ENCODE measurements at places on chromosomes 7 and 10. TPM values are rescaled to one million over a fixed set of nuclear protein-coding genes. Genes with fewer than 3 reads are reported as not detected.

DNA sequence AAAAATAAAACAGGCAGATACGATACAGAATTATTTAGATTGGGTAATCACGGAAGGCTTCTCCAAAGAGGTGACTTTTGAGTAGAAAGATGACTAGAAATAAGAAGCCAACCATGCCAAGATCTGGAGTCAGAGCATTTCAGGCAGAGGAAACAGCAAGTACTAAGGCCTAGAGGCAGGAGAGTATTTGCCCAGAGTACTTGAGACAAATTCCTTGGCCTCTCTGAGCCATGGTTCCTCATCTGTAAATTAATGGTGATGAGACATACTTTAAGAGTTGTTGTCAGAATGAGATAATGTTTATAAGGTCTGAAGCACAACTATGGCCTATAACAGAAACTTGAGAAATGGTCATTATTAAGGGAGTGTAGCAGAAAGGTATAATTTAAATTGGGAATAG is 15.8 kb upstream of the GPR37 start:
- no peak for DNase-seq

The PRRT4 gene
- total RNA-seq = 1.3 TPM

GRCh38 chr10:52066383-52066782 is 247.7 kb upstream of the DKK1 start:
- no peak for DNase-seq

DNA sequence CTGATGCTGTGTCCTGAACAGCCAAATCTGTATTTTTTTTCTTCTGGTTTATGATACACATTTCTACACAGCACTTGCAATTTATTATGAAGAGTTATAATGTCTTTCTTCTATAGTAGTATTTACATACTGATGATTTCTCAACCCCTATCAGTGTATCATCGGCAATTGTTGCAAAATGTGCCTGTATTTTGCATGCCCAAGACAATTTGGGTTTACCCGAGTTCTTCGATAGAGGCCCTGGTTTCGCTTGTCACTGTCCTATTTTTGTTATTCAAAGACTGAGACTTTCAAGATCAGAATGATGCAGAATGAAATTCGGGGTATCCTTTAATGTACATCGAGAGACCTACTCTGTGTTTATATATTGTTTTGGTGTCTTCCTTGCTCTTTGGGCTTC is 184.5 kb upstream of the PRSS58 start:
- DNase-seq = no peak

Data from lung (tissue), 17 donors.